ENCODE measurements at places on chromosomes 2 and 18.

- no peak for DNase-seq
Measured at GRCh38 chr2:190409616-190410015, 1.5 kb downstream of the MFSD6 start.

- DNase-seq = no peak
Measured at GRCh38 chr2:220163486-220163885, 536.1 kb downstream of the SLC4A3 start.

DNA sequence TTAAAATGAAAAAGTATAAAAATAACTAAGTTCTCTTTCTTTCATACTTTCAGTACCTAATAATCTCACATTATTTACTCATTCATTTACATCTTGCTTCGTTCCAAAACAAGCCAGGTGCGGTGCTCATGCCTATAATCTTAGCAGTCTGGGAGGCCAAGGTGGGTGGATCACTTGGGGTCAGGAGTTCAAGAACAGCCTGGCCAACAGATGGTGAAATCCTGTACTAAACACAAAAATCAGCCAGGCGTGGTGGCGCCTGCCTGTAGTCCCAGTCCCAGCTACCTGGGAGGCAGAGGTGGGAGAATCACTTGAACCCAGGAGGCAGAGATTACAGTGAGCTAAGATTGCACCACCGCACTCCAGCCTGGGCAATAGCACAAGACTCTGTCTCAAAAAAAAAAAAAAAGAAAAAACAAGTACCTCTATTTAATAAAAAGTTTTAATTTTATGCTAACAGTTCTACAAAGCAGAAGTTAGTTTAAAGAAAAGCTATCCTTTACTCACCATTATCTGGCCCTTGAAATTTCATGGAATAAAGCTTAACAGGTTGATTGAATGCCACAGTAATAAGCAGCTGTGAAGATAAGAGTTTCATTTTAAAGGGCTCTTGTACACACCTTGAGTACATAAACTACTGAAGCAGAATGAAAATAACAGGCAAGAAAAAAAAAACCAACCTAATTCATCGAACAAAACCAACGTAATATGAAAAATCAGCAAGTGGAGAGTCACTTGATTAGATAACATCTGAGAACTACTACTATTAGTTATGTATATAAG is 22.5 kb downstream of the TXNL1 start:
- no peak for DNase-seq

GRCh38 chr2:147615726-147616125 is 229.1 kb upstream of the ACVR2A start:
- no peak for DNase-seq

GRCh38 chr2:20037660-20038059 is 13.8 kb downstream of the LAPTM4A start:
- no peak for DNase-seq

DNA sequence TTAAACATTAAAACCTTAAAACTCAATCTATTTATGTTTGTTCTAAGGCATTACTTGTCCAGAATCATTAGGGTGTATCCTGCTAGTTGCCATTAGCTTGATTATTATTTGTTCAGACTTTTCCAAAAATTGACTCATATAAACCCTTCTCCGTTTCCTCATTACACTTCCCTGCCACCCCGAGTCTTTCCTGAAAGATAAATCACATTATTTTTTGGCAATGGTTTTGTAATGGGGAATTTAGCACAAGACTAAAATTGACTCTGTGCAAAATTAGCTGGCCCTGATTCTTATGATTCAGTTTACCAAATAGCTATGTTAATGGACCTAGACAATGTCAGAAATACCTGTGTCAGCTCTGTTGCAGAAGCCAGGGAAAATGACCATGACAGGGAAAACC is 112.2 kb upstream of the NT5C1B start:
- no peak for DNase-seq

DNA sequence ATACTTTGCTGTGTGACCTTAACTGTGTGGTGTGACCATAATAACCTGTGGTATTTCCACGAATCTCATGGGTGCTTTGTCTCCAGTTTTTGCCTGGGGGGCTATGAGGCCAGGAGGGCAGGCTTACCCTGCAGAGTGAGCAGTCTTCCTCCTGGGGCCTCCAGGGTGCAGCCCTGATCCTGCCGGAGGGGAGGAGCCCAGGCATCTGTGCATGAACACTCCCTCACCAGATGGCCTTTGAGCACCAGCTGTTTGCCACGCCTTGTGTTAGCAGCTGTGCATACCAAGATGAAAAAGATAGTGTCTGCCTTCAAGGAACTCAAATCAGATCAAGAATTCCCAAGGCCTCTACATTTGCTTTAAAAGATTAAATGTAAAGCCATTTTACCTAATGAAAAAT is 75.0 kb upstream of the RBM44 start:
- no peak for DNase-seq

DNA sequence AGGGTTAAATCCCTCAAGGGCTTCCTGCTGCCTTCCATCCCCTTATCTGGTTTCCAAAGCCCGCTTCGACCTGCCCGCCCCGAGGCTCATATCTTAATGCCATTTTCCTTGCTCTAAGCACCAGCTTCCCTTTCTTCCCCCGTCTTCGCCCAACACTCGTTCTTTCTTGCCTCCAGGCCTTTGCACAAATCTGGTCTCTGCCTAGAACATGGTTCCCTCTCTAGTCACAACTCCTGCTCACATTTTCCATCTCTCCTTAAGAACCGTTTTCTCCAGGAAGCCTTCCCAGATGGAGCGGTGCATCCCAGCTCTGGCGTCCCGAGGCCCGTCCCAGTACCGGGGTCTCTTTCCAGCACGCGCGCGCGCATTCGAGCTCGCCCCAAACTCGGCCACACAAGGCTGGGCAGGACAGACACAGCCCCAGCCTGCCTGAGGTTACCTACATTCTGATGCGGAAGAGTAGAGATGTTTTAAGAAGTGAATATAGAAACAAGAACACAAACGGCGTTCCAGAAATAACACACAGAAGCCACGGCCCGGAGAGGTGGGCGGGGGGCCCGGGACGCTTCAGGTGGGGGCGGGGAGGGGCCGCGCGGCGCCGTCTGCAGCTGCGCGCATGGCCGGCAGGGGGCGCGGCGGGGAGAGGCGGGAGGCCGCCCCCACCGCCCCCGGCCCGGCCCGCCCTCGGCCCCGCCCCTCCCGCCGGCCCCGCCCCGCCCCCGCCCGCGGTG is at the start of gene DGKD:
TSS of gene DGKD (plus strand) at position 726 of the 731 bp plus-strand sequence. CDS start 25 bp downstream, outside the sequence.
- peak; percentile 76 for DNase-seq

DNA sequence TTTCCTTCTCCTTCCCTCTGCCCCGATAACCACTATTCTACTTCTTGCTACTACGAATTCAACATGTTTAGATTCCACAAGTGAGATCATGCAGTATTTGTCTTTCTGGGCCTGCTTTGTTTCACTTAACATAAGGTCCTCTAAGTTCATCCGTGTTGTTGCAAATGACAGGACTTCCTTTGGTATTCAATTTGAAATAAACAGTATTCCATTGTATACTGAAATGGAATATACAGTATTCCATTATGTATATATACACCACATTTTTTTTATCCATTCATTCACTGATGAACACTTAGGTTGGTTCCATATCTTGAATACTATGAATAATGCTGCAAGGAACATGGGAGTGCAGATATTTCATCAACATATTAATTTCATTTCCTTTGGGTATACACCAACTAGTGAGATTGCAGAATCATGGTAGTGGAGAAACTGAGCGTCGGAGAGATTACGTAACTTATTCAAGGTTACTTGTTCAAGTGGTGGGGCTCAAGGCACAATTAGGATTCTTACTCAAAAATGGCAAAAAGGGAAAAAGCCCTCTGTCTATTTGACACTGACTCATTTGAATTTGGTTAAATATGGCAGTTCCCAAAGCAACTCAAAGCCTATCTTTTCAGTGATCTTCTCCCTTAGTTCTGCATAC is 85.1 kb downstream of the CHN1 start:
- no peak for DNase-seq

DNA sequence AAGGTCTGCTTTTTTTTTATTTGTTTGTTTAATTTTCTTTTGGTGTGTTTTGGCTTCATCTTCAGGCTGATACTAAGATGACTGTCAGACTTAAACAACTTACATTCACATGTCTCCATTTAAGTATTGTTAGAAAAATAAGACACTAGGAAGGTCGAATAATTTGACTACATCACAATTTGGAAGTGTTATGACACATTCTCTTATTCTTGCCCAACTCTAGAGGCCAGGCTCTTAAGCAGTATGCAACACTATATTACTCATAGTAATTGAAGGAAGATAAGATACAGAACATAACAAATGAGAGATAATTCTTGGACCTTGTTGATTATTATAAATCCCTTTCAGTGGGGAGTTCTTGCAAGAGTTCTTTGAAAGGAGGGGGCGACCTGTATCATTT is 295.3 kb upstream of the COL3A1 start:
- no peak for DNase-seq

DNA sequence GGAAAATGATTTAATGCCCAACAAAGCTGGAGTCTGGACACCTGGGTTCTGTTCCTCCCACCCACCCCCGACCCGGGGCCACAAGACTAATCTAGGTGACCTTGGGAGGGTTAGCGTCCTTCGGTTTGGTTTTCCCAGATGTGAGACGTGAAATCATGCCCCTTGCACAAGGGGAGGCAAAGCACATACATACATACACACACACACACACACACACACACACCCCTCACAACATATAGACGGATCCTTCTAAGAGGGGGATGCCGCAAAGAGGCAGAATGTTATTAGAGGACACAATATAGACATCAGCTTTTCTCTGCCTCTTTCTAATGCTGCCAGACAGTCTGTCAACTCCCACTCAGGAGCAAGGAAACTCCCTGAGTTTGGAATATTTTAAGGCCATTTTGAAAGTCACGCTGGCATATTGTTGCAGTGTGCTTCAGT is 616 bp upstream of the RBMS1 start:
- DNase-seq = no peak

DNA sequence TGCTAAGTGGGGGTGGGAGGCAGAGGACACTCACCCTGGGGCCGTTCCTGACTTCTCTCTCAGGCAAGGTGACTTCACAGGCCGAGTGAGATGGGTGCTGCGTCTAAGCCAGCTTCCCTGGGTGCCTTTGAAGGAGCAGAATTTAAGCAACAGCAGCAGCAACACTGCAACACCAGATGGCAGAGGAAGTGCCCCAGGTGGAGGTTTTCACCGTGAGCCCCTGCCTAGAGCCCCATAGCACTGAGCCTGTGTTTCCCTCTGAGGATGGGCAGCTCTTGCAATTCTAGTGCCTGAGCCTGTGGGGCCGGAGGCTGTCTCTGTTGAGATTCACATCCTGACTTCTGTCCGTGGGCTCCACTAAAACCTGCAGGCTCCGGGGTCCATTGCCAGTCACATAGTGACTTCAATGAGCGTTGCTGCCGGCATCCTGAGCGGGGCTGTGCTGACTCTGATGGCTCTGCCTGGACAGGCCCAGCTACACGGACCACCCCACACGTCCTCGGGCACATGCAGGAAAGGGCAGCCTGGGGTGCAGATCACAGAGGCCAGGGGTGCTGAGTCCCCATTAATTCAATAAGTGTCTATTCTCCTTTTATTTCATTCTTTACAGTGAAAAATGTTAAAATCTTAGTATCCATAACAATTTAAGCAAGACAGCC is 218.8 kb downstream of the SNTG2 start:
- DNase-seq = no peak

GRCh38 chr2:232487385-232488096 is at the start of gene ECEL1:
TSS of gene ECEL1 (minus strand) at chr2:232487834. CDS start at chr2:232486653, 1,181 bp downstream.
- peak; percentile 10 for DNase-seq

DNA sequence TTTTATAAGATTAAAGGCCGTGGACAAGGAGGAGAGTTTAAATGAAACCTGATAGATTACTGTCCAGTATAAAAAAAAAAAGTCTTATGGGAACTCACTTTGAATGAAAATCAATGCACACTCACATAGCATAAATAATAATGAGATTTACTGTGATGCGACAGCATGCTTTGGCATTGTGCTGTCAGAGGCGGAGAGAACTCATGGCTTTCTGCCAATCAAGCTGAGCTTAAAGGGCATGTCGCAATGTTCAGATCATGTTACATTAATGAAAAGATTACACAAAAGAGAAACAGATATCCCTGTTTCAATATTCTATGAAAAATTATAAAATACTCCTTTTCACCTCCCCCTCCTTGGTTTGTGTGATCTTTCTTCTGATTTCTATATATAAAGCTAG is 310.8 kb downstream of the ERBB4 start:
- no peak for DNase-seq

DNA sequence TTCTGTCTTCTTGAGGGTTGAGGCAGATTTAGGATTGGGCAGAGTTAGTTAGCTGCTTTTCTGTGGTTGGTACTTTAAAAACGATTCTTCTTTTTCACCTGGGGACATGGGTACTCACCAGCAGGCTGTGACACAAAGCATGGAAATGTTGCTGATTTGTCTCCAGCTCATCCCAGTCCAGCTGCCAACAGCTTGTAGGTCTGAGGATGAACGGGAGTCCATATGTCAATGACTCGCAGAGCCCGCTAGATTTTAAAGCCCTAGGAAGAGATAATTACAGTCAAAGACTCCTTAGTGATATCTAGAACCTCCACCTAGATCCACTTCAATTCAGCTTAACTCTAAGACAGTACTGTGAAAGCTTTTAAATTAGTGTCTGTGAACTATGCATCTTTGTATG is 20.8 kb downstream of the DOK1 start:
- no peak for DNase-seq

GRCh38 chr18:48356909-48357631 is 52.1 kb downstream of the ZBTB7C start:
- no peak for DNase-seq
